ENCODE measurements at places on chromosomes 1 and 21.

DNA sequence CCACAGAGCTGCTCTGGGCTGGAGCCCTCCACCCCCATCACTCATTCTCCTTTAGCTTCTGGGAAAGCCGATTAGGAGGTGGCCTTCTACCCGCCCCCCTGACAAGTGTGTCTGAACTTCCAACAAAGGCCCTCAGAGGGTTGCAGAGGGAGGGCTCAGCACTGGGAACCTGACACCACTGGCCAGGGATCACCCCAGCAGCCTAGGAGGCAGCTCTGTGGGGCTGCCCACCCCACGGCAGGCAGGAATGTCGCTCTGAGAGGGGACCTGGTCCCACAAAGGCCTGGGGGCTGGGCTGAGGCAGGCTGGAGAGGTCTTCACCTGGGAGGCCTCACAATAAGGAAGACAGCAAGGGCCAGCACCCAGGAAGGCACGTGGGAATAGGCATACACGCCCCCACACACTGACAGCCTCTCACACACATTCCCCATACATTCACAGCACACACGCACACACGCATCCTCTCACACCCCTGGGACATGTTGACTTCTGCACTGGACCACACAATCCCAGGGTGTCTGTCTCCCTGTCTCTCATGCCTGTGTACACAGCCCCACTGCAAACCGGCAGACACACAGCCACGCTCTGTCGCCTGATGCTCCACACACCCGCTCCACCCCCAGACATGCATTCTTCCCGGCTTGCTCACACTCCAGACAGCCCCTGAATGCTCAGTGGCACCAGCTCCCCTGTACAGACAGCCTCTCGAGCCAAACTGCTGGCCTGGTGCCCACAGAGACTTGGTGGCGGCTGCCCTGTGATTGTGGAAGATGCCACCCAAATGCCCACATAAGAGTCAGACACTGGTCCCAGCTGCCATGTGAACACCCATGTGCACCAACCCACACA, 30.7 kb downstream of the DMBX1 start:
- peak; percentile 40 for DNase-seq

GRCh38 chr1:40732756-40733301, 41.3 kb downstream of the NFYC start:
- no peak for DNase-seq

DNA sequence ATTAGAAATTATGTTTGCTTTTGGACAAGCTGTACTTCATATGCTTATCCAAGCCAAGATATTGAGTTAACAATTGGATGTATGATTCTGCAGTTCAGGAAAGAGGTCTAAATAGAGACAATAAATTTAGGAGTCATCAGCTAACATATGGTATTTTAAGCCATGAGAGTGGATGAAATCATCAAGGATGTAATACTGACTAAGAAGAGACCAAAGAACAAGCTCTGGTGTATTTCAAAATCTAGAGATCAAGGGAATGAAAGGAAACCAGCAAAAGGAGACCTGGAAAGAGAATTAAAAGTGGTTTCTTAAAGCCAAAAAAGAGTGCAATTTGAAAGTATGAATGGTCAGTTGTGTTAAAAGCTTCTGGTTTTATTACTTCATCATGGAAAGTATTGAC, 183.6 kb upstream of the BEND5 start:
- DNase-seq = no peak

DNA sequence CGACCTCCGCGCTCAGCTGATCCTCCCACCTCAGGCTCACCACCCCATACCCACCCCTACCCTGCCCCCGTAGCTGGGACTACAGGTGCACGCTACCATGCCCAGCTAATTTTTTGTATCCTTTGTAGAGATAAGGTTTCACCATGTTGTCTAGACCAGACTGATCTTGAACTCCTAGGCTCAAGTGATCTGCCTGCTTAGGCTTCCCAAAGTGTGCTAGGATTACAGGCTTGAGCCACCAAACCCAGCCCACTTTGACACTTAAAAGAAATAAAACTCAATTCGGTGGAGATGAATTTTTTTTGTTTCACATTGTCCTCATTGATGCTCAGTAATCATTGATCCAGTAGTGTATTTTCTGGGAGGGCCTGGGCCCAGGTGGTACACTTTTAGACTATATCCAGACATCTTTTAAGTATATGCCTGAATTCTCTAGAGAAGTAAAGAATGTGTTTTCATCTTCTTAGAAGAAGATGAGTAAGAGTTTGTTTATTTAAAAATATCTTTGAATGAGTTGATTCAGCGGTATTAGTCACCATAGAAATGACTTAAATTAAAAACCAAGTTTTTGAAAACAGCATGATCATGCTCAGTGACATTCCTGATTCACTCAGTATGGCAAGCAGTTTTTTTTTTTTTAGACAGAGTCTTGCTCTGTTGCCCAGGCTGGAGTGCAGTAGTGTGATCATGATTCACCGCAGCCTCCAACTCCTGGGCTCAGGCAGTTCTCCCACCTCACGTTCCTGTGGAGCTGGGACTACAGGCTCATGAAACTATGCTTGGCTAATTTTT, 57.8 kb downstream of the EPB41 start:
- DNase-seq = peak; percentile 51

GRCh38 chr1:89489047-89489729, 35.4 kb upstream of the LRRC8B start:
- no peak for DNase-seq

GRCh38 chr1:160226623-160227022, 21.4 kb downstream of the PEA15 start:
- no peak for DNase-seq

DNA sequence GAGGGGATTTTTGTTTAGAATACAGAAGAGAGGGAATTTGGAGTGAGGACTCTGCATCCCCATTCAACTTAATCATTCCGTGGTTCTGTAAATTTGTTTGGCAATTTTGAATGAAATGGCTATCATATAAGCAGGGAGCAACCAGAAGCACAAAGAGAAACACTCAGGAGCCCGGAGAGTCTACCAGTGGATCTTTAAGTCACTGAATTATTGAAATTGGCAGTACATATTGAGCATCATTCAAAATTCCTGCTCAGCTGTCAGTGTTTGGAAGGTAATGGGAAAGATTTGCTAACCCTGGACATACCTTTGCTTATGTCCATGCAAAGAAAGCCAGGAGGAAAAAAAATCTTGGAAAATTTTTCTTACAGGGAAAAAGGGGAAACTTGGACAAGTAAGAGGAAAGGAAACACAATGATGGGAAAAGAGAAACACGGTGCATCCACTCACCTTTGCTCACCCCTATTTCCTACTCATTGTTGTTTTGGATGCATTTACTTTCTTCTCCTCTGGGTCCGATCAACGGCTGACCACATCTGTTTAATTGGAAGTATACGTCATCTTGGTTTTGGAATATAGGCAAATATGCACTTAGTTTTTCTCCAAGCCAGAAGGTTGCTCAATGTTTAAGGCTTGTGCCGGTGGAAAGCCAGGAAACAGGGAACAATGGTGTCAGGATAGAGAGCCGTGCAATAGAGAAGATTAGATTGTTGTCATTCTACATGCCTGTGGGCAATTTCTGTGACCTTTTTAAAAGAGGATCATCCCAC, 243.0 kb upstream of the LYPLAL1 start:
- DNase-seq = no peak

GRCh38 chr1:51331206-51332100, 1.1 kb upstream of the TTC39A start:
- DNase-seq = no peak

DNA sequence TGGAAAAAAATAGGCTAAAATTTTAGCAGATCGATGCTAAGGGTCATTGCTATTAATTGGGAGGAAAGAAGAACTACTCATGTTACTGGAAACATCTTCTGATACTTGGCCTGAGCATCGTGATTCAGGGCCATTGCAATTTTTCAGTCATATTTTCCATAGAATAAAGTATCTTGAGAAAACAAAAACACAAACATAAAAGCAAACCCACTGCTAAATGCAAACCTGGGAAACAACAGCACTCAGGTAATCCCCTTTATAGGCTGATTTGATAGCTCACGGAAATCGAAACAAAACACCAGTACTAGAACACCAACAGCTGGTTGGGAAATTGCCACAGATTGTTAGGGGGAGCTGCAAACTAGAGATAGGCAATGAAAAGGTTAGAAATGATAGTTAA, 172.9 kb upstream of the ESRRG start:
- DNase-seq = no peak

DNA sequence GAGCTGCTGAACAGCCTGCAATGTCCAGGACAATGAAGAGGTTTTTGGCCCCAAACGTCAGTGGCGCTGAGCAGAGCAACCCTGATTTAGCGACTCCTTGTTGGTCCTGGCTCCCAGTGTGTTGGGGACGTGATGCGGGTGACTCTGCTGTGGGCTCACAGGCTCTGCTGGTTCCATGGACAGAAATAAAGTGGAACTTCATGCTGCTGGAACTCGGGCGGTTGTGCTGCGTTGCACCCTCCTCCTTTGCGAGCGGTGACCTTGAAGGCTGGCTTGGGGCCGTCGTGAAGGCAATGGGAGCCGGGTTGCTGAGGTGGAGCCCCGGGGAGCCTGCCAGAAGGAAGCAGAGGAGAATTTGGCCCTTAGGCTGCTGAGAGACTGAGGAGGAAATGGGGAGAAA, 122.6 kb upstream of the C1orf174 start:
- DNase-seq = no peak

- no peak for DNase-seq
These were observed 23.3 kb upstream of the TNNI1 start for GRCh38 chr1:201444792-201445191.

DNA sequence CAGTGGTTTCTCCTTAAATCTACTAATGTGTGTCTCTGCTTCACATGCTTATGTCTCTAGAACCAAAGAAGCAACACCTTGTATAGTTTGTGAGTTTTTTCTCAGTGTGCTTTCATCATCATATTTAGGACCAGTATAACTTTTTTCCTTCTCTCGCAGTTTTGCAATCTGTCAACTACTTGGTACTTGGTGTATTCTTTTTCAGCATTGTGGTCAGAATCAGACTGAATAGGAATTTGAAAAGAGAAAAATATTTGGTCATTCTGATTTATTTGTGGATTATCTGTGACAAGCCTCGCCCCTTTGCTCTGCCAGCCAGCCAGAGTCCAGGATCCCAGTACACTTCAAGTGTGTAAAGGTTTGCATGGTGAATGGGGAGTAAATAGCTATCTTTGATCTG, 122.3 kb downstream of the C1orf21 start:
- no peak for DNase-seq

- DNase-seq = no peak
These were observed 54.9 kb downstream of the NRIP1 start for GRCh38 chr21:15009837-15010363.

- no peak for DNase-seq
These were observed 174.1 kb upstream of the CSF3R start for GRCh38 chr1:36656838-36657237.

DNA sequence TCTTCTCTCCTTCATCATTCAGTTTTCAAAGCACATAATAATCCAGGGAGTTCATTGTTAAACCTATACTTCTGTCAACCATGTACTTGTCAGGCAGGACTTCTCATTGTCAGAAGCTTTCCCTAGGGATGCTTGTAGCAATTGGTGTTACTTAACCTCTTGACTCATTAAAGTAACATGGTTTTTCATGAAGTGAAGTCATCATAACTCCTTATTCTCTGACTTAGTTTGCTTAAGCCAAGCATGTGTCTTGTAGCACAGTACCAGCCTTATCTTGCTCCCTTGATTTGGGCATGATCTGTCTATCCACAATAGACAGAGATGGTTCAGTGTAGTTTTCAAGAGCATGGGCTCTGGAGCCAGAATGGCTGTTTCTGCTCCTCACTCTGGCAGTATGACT, 45.3 kb downstream of the LRIG2 start:
- DNase-seq = no peak

GRCh38 chr1:113534130-113534817, 144.0 kb downstream of the MAGI3 start:
- no peak for DNase-seq

- DNase-seq = no peak
These were observed 27.2 kb downstream of the PTP4A2 start for GRCh38 chr1:31910933-31911332.

GRCh38 chr1:20199403-20199802, 13.1 kb upstream of the PLA2G2C start:
- no peak for DNase-seq

DNA sequence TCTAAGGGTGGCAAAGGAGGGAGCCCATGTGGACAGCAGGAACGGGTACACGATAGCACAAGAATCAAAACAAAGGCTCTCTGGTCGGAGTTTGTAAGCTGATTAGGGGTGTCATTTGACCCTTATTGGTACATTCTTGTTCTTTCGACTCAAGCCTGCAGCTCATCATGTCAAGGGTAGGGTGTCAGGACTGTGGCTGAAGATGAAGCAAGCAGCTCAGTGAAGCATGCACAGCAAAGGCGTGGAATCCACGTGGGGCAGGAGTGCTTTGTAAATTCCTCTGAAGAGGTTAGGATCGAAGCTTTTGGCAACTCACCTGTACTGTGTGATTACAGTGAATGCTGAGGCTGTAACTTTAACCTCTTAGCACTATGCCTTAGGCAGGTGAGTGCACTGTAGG, 4.7 kb upstream of the ABCB10 start:
- DNase-seq = peak; percentile 74

- peak; percentile 7 for DNase-seq
These were observed 368.6 kb downstream of the PTPRC start for GRCh38 chr1:199007423-199007822.

GRCh38 chr1:211761400-211761799, 69.2 kb downstream of the LPGAT1 start:
- DNase-seq = no peak

- DNase-seq = no peak
These were observed 1.2 kb upstream of the SRSF11 start for GRCh38 chr1:70220015-70220414.

DNA sequence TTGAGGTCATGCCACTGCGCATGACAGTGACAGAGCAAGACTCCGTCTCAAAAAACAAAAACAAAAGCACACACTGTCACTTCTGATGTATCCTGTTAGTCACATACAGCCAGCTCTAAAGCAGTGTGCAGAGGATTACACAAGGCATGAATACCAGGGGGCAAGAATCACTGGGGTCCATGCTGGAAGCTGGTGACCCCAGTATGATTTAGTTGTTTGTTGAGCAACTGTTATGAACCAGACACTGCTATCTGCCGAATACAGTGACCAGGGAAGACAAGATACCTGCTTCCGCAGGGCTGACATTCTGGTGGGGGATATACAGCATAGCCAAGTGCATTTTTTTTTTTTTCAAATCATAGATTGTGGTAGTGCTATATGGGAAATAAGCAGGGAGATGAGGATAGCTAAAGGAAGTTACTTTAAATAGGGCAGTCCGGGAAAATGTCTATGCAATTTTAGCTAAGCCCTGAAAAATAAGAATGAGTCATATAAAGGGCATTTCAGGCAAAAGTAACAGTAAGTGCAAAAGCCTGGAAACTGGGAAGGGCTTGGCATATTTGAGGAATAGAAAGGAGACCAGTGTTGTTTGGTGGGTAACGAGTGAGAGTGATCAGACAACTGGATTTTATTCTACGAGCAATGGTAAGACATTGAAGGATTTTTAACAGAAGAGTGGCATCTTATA, 69.7 kb downstream of the ADSS2 start:
- DNase-seq = no peak

- DNase-seq = peak; percentile 94
These were observed at the start of the genes C1orf122 and YRDC for GRCh38 chr1:37807555-37808368. Gene C1orf122, plus strand, starts transcription at chr1:37807790. Its CDS starts 615 bp downstream, at chr1:37808405. Gene YRDC, minus strand, starts transcription at chr1:37808208. Its CDS starts 28 bp downstream, at chr1:37808180.

DNA sequence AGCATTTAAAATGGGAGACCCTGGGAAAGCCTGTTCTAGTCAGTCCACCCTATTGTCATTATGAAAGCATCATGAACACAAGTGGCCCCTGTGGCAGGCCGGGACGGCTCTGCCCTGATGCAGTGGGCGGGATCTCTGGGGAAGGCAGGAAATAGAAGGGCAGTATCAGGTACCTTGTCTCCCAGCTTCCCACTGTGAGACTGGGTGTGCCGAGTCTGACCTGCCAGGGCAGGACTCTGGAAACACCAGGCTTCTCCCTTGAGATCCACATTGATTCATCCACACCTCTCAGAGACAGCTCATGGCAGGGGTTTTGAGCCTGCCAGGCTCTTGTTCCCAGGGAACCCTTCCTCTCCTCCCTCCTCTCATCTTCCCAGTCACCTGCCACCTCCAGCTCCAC, 24.5 kb upstream of the GNPAT start:
- peak; percentile 68 for DNase-seq

All from NCI-H2107 (cell line).